Heart right ventricle (tissue), 16 donors: ENCODE measurements at places on chromosomes 2 and 18.

DNA sequence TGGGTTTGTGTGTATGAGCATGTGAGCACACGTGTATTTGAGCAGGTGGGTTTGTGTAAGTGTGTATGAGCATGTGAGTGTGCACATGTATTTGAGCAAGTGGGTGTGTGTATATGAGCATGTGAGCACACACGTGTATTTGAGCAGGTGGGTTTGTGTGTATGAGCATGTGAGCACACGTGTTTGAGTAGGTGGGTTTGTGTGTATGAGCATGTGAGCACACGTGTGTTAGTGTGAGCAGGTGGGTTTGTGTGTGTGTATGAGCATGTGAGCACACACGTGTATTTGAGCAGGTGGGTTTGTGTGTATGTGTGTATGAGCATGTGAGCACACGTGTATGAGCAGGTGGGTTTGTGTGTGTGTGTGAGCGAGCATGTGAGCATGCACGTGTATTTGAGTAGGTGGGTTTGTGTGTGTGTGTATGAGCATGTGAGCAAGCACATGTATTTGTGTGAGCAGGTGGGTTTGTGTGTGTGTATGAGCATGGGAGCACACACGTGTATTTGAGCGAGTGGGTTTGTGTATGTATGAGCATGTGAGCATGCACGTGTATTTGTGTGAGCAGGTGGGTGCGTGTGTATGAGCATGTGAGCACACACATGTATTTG, 169.7 kb downstream of the TWIST2 start:
- DNase-seq, result no peak

DNA sequence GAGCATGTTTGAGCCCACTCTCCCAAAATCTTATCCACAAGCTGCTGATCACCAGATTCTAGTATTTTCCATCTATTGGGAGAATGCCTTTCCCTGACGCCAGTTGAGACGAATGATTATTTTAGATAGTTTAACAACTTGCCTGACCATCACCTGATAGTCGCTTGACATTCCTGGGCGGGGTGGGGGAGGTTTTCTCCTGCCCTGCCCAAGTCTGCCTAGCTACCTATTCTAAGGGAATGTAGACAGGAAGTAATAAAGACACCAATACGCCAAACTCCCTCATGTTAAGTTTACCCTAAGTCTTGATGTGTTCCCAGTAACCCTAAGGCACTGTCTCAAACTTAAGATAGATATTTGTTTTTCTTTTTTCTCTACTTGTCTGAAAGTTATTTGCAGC, 4.6 kb upstream of the ACAA2 start:
- no peak for DNase-seq

- no peak for DNase-seq
These were observed 79.3 kb downstream of the ASAP2 start for GRCh38 chr2:9285921-9286320.

DNA sequence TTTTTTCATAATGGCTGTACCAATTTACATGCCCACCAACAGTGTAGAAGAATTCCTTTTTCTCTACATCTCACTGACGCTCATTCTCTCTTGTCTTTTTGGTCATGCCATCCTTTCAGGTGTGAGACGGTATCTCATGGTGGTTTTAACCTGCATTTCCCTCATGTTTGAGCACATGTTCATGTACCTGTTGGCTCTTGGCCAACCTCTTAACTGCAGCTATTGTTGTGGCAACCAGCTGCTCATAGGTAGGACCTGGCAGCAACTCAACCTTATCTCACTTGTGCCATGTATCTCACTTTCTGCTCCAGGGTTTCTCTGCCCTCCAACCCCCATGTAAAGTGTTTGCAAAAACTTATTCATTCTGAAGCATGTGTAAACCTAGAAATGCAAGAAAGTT, 167.5 kb downstream of the UPP2 start:
- DNase-seq, result no peak

DNA sequence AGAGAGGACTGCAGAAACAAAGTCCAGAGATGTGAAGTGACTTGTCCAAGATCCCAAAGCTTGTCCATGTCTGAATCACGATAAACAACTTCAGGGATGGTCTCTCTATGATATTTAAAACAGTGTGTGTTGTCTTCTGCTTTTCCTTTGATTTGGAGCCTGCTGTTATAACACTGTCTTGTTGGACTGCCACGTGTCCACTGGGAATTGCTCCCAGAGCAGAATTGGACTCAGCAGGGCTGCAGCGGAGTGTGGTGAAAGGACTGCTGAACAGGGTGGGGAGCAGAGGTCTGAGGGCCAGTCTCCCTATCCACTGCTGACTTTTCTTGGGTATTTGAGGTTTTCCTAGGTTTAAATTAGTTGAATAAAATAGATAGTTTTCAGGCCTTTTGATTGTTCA, 68.3 kb downstream of the IL1R2 start:
- DNase-seq, result no peak

- no peak for DNase-seq
These were observed 21.9 kb downstream of the TMEM237 start for GRCh38 chr2:201621293-201621999.

DNA sequence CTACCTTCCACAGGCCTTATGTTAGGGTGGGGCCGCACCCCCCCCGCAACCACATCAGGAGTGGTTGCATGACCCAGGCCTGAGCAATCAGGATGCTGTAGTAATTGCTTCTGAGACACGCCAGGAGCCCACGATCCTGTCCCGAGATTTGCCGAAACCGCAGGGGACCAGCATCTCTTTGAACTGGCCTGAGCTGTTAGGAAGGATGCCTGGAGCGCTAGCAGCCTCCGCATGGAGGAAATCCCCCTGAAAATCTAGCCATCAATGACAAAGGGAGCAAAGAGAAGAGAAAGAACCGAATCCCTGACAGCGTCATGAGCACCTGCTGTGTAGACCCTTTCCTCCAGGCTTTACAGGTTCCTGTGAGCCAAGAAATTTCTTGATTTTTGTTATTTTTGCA, 8.7 kb upstream of the TEX44 start:
- DNase-seq, result no peak

DNA sequence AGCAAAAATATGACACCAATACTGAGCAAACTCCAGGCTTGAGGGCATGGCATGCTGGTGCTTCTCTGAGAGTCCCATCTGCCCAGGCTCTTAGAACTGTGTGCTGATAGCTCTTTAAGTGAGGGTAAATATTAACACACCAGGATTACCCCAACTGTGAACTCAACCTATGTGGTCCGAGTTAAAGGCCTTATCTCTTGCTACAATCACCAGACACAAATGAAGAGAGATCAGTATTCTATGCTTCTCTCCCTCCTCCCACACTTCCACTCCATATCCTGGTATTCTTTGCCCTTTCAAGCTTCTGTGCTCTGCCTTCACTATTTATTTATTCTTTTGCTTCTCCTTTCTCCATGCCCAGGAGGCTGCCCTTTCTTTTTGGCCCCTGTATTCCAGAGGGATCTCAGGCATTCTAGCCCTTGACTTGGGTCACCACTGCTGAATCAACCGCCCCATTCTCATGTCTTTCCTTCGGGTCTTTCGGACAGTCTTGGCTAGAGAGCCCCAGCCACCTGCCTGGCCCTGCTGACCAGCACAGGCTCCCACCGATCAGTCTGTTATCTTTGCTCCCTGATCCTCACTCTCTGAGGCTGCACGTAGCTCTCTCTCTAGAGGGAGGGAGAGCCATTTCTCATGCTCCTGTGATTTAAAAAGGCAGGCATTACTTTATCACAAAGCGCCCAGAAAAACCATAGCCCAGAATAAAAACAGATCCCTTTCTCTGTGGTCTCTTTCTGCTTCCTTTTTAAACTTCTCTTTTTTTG, 17.2 kb upstream of the HK2 start:
- DNase-seq, result no peak

GRCh38 chr2:184551626-184552025, 46.7 kb upstream of the ZNF804A start:
- DNase-seq, result no peak

- DNase-seq, result no peak
These were observed 55.3 kb upstream of the ALPP start for GRCh38 chr2:232323328-232323650.

- no peak for DNase-seq
These were observed 189.7 kb downstream of the PAX3 start for GRCh38 chr2:222108957-222109585.

GRCh38 chr2:202135091-202135874, 62.2 kb downstream of the KIAA2012 start:
- DNase-seq, result peak; percentile 77

- no peak for DNase-seq
These were observed 86.5 kb upstream of the DTNA start for GRCh38 chr18:34623557-34623956.

- DNase-seq, result no peak
These were observed 801.9 kb upstream of the CELF4 start for GRCh38 chr18:38367473-38367872.

DNA sequence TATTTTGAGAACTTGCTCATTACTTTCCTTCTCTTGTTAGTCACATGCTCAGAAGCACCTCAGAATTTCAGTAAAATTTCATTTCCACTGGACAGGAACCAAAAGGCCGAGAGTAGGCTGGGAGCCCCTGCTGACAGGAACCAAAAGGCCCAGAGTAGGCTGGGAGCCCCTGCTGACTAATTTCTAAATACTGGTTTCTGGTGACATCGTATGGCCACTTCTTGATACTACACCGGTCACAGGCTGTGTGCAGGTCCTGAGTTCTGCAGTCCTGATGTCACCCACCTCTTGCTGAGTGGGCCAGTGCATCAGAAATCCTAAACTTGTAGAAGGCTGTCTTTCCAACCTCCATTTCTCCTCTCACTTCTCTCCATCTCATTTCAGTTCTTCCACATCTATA, 17.7 kb upstream of the EN1 start:
- no peak for DNase-seq
